ENCODE measurements at places on chromosomes 5 and 9.
A peak's percentile ranks its signal among the peaks of the same experiment; 100 is the strongest.

GRCh38 chr9:92094655-92095054 lies 20.6 kb downstream of the SPTLC1 start:
- DNase-seq: peak; percentile 53

GRCh38 chr5:76457674-76458485 lies 54.8 kb downstream of the IQGAP2 start:
- DNase-seq: no peak

DNA sequence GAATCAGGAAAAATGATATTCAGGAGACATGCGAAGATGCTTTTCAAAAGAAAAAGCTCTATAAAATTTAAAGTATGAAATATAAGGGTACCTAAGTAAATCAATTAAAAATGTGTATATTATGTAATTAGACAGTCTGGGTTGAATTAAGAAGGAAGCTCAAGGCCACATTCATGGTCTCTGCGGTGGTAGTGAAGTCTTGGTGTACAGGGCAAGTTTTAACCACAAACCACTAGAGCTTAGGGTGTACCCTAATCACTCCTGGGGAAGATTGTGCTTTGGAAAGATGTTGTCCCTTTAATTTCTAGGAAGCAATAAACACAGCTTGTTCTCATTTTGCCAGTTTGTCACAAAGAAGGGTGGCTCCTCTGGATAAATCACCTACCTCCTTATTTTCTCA lies 287.2 kb upstream of the ZNF608 start:
- no peak for DNase-seq

GRCh38 chr9:20042128-20042711 lies 253.4 kb upstream of the SLC24A2 start:
- no peak for DNase-seq

GRCh38 chr9:4010309-4010708 lies 289.6 kb downstream of the GLIS3 start:
- no peak for DNase-seq

DNA sequence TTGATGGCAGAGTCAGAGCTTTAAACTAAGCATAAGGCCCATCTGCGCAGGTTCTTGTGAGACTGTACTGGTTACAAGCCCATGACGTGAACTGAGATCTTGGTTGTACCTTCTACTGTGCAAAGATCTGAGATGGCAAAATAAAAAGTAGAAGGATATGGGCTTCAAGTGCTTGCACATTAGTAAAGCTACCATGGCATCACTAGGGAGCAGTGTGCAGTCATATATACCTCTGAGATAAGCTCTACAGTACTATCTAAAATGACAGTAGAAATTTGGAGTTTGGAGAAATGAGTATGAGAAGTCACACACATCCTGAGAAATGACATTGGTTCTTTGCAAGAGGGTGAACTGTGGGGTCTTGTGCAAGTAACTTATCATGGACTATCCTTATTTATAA lies 408.2 kb upstream of the PRR16 start:
- no peak for DNase-seq

- peak; percentile 56 for DNase-seq
These were observed 2.2 kb downstream of the ST6GALNAC6 start for GRCh38 chr9:127897193-127897692.

- DNase-seq: no peak
These were observed 803.7 kb downstream of the TLE4 start for GRCh38 chr9:80375477-80375876.

DNA sequence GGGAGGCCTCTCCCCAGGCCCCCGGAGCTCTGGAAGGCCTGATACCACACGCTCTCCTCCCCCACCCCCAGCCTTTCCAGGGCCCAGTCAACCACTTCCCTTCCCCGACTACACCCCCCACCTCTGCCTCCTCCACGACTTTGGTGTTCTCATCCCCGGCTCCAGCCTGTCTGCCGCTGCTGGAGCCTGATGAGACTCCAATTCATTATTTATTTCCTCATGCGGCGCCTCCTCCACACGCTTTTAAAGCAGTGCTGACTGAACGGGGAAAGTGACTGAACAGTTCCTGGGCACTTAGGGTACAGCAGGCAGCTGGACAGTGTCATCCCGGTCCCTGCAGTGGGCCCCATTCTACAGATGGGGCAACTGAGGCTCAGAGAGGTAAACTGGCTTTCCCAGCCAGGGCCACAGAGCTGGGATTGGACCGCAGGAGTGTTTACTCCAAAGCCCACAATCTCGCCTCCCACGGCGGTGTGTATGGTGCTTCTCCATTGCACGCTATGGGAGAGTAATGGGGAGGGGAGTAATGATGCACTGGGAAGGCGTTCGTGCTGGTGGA lies 15.9 kb upstream of the RPL26L1 start:
- no peak for DNase-seq

DNA sequence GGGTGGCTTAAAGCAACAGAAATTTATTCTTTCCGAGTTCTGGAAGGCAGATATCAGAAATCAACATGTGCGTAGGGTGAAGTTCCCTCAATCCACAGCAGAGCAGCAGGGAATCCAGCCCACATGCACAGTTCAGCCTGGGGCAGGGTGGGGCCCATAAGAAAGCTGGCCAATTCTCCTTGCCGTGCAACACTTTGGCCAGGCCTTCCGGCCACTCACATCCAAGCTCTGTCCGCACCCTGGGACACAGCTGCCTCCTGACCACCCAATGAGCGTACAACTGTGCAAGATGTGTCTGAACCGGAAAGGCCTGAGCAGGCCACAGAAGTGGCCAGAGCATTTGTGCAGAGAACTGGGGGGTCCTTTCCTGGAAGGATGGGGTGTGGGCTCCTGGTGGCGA lies 274.9 kb downstream of the GADD45G start:
- DNase-seq: no peak

DNA sequence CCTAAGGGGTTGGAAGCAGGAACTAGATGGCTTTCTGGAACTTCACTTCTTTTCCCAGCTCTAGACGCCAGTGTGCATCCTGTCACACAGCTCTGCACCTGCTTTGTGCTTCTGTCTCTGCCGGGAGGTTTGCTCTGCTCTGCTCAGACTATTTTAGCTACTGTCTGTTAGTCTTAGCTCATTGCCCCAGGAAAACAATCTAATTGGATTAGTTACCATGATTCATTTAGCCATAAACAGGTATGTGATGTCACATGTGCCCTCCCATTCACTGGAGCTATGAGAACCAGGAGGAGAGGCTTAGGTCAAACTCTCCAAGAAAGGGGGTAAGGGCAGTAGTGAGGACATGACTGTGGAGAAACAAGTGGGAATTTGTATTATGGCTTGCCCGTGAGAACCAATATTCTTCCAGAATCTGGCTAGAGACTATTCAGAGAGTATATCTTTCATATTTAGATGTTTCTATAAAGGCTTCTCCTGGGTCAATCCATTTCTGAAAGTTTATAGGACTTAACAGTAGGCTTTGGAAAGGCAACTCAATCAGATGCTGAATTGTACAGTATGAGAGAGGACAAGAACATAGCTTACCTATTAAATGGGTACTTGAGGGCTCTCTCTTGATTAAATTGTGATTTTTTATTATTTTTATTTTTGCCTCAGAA lies 22.4 kb upstream of the NREP start:
- no peak for DNase-seq

DNA sequence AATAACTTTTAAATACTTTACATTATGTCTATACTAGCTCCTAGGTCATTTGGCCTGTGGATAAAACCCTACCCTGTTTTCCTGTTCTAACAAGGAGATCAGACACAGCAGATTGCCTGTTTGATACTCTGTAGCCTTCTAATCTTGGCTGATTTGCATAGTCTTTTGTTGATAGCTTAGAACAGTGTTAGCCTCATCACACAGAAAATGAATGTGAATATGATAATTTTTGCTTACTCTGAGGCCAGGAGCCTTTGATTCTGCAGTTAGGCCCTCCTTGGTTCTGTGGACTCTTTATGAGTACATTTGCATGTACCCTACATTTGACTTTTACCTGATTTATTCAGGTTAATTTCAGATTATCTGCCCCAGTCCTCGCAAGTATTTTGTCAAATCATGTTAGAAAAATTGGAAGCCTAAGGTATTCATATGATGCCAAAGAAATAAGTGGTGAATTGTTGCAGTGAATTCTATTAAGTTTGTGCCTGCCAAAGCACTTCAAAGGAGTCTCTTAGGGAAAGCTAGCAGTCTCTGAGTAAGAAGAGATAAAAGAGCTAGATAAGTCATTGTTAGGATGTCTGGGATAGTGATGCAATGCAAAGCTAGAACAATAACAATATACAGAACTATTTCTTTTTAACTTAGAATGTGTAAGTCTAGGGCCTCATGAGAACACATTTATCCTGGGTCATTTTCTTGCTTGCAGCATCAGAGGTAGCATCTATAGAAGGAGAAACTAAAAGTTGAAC lies 56.4 kb downstream of the SCAMP1 start:
- DNase-seq: no peak

DNA sequence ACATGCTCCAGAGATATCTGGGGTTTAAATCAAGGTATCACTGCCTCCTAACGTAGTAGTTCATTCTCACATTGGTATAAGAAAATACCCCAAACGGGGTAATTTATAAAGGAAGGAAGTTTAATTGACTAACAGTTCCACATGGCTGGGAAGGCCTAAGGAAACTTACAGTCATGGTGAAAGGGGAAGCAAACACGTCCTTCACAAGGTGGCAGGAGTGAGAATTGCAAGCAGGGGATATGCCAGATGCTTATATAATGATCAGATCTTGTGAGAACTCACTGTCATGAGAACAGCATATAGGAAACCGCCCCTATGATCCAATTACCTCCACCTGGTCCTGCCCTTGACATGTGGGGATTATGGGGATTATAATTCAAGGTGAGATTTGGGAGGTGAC lies 1280.2 kb upstream of the C9orf72 start:
- DNase-seq: no peak

DNA sequence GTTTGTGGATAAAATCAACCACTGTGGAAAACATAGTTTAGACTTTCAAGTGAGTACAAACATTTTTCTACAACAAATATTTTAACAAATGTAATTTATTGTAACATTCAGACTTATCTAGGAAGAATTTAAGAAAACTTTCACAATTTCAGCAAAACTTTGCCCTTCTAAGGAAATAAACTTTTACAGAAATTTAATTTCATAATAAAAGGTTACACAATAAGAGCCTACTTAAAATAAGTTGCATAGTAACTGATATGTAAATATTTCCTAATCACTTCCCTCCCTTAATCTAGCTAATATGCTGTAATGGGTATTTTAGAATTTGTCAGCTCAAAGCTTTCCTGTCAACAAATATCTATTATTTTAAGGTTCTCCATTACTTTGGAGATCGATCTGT lies 1899.9 kb downstream of the MAT2B start:
- DNase-seq: no peak

- DNase-seq: no peak
These were observed 35.4 kb upstream of the SLC28A3 start for GRCh38 chr9:84375954-84376353.

GRCh38 chr5:912280-913091 lies 19.8 kb downstream of the TRIP13 start:
- peak; percentile 76 for DNase-seq

DNA sequence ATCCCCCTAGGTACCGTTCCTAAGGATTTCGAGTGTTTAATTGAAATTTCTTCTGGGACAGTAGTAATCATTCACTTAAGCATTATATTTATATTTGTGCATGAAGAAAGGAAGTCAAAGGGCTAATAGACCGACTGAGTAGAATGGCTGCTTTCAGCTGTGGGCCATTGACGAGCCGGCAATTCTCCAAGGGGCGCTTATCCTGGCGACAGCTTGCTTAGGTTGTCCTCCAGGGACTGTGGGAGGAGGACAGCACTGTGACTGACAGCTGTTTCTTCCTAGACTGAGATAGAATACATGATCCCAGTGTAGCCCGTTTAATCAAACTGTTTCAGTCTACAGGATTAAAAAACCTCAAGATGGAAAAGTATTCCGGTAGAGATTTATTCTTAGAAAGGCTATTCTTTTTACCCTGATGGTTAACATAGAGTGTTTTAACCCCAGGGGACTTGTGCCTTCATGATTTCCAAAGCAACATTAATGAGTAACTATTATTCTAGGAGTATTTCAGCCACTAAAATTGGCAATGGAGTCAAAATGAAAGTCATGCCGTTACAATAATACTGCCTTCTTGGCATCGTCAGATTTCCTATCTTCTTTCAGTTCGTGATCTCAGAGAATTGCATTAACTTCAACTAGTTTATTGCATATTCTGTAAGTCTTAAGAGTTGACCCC lies 943.1 kb upstream of the WWC1 start:
- no peak for DNase-seq

DNA sequence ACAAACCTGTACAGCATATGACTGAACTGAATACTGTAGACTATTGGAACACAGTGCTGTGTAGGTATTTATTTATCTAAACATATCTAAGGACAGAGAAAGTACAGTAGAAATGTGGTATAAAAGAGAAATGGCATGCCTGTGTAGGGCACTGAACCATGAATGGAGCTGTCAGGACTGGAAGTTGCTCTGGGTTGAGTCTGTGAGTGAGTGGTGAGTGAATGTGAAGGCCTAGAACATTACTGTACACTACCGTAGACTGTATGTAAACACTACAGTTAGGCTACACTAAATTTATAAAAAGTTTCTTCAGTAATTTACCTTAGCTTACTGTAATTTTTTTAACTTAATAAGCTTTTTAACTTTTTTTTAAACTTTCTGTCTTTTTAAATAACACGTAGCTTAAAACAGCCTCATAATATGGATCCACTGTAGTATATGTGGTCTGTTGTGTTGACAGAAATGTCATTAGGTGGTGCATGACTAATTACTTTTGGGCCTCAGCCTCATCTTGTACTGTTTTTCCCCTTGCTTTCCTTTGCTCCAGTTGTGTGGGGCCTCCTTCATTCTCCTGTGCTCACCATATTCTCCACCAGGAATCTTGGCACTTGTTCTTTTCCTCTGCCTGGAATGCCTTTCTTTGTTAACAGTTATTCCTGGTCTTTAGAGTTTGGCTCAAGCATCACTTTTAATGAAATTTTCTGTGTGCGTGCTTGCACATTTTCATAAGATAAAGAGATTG lies 8.8 kb downstream of the SPIN1 start:
- no peak for DNase-seq

- peak; percentile 54 for DNase-seq
These were observed 302.5 kb downstream of the MLLT3 start for GRCh38 chr9:20319641-20320337.

DNA sequence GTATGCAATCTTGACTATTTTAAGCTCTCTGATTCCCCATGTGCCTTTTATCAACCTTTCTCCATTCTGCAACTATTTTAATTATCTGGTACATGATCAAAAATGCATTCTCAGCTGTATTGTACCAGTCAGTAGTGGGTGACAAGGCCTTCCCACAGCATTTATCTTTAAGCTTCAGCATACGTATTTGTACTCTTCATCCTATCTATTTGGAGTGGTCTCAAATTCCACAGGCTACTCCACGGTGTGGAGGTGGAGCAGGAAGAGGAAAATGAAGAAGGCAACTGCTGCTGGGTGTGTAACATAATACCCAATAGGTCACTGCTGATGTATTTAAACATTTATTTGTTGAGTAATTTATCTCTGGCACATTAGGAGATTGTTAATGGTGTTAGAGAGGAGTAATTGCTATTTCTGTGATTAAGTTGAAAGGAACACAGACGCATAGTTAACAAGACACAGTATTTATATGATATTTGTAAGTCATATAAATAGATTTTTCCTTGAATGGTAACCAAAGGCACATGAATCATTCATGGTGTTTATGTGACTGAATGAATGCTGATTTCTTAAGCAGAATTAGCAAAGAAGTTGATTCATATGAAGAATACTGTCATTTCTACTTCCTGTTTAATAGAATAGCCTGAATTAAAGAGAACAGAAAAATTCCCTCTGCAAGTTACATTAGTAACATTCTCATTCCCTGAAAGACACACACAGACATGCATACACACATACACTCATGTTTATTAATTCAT lies 153.8 kb upstream of the NR3C1 start:
- no peak for DNase-seq

- no peak for DNase-seq
These were observed 278.1 kb upstream of the TNC start for GRCh38 chr9:115396071-115396529.

Data from activated CD8-positive, alpha-beta T cell treated with anti-CD3 and anti-CD28 coated beads for 36 hours (primary cell).